GM19239 (cell line): ENCODE measurements at places on chromosomes 5 and 9.

- DNase-seq, result no peak
These were observed 106.2 kb downstream of the ADAMTSL1 start for GRCh38 chr9:18580151-18580550.

DNA sequence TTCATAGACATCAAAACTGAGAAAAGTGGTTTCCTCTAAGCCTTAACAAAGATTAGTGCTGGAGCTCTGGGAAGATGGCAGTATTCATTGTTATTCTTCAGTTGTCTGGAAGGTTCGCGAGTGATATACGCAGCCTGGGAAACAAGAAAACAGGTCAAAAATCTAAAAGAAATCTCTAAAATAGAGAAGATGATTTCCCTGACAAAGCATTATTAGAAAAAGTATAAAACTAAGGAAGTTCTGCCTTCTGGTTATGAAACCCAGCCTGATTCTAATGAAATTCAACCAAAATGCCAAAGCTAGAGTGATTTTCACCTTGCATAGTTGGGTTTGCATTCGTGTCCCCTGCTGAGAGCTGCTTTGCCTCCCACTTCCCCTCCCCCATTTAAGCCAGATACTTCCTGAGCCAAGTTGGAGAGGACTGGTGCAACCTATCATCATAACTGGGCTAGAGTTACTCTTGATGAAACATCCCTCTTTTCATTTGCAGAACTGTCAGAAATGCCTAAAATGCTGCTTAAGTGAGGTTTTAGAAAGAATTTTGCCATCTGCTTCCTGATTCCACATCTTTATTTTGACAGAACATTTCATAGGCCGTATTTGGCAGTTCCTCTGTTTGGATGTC is 48.4 kb downstream of the NDFIP1 start:
- DNase-seq, result no peak

DNA sequence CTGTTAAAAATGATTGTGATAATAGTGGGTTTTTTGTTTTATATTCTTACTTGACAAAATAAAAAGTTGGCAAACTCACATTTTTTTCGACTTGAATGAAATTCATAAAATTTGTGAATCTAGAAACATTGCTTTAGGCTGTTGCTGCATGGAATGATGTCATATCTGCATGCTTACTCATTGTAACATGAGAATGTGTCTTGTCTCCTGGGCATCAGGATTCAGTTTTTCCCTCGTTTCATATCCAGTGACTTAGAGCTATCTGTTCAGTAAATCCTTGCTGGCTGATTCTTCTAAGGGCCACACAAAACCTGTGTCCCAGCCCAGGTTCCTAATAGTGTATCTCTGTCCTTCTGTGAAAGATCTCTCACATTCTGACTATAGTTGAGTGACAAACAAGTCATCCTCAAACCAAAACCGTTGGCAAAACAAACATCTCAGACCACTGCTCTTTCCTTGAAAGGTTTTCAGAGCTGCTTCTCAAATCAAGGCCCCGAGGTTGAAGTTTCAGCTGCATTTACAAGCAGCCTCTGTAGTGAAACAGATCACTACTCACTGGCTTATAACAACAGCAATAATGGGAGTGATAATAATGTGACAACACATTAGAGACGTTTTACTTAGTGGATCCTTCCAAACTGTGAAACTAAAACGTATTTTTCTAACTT is 95.0 kb downstream of the NPR3 start:
- DNase-seq, result no peak

- DNase-seq, result no peak
These were observed 38.9 kb downstream of the PRRC2B start for GRCh38 chr9:131432597-131433301.

DNA sequence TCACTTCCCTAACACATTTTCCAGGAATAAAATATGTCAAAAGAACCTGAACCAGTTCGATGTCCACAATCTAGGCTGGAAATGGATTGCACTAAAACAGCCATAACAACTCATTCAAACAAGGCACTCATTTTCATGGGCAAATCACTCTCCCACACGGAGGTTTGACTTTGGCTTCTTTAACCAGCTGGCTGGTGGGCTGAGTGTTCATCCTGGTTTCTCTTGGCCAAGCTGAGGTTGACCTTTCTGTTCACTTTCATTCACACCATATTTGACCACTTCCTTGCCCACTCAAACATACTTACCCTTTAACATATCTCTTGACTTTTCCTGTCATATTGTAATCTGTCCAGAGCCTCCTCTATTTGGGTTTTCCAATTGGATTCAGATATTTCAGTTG is 5.4 kb downstream of the IL7R start:
- DNase-seq, result no peak

DNA sequence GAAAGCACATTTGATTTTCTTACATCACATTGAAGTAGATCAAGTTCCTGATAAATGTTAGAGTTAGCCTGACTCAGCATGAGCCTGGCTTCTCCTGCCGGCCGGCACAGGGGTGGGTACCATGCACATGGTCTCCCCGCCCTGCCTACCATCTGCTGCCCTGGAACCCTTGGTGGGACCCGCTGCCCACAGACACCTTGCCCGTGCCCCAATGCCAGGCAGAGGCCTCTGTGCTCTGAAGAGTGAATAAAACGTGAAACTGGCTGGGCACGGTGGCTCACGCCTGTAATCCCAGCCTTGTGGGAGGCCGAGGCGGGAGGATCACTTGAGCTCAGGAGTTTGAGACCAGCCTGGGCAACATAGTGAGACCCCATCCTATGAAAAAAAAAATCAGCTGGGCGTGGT is 17.3 kb downstream of the EXD3 start:
- DNase-seq, result no peak

DNA sequence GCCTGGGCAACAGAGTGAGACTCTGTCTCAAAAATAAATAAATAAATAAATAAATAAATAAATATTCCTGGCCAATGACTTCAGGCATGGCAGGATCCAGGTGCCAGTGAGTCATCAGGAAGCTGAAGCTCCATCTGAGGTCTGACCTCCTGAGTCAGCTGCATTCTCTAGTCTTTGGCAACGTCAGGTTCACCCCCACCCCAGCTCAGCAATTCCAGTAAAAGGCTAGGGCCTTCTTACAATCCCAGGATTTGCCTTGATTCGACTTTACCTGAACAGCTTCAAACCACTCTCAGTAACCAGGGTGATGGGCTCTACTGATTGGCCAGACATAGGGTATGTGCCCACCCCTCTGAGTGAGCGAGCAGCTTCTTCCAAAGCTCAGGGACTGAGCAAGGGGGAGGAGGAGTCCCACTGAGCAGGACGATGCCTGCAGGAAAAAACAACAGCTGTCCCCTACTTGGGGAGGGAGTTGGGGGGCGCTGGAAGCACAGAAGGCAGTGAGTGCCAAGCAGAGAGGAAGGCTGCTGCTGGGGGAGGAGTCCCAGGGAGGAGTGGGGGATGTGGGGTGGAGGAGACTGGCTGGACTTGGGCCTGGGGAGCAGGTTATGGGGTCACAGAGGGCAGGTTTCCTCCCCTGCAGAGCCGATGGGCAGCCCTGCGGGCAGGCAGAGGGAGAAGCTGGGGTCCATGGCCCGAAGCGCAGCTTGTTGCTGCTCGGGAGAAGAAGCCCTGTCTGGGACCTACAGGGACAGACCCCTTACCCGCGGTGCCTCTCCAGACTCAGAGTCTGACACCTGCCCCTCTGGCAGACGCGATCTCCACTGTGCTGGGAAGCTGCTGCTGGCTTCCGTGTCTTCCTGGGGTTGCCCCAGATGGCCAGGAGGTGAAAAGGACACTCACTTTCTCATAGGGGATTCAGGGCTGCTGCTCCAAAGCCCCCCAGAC is 25.9 kb upstream of the UNC5A start:
- no peak for DNase-seq

DNA sequence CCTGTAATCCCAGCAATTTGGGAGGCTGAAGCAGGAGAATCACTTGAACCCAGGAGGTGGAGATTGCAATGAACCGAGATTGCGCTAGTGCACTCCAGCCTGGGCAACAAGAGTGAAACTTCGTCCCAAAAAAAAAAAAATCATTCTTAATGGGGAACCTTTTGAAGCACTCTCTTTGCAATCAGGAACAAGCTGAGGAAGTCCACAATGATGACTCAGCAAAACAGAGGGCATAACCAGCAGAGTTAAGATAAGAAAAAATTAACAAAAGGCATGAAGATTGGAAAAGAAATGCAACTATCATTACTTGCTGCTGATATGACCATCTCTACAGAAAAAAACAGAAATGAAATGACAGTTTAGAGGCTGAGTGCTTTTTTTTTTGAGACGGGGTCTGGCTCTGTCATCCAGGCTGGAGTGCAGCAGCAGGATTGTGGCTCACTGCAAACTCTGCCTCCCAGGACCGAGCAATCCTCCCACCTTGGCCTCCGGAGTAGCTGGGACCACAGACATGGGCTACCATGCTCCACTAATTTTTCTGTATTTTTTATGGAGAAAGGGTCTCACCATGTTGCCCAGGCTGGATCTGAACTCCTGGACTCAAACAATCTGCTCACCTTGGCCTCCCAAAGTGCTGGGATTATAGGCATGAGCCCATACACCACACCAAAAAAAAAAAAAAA is 88.0 kb downstream of the FNBP1 start:
- DNase-seq, result no peak

GRCh38 chr9:134570711-134571325 is 70.8 kb upstream of the COL5A1 start:
- no peak for DNase-seq

GRCh38 chr9:133569891-133570690 is 35.6 kb downstream of the ADAMTSL2 start:
- DNase-seq, result no peak

- DNase-seq, result no peak
These were observed 90.3 kb downstream of the MACROH2A1 start for GRCh38 chr5:135308752-135309151.

DNA sequence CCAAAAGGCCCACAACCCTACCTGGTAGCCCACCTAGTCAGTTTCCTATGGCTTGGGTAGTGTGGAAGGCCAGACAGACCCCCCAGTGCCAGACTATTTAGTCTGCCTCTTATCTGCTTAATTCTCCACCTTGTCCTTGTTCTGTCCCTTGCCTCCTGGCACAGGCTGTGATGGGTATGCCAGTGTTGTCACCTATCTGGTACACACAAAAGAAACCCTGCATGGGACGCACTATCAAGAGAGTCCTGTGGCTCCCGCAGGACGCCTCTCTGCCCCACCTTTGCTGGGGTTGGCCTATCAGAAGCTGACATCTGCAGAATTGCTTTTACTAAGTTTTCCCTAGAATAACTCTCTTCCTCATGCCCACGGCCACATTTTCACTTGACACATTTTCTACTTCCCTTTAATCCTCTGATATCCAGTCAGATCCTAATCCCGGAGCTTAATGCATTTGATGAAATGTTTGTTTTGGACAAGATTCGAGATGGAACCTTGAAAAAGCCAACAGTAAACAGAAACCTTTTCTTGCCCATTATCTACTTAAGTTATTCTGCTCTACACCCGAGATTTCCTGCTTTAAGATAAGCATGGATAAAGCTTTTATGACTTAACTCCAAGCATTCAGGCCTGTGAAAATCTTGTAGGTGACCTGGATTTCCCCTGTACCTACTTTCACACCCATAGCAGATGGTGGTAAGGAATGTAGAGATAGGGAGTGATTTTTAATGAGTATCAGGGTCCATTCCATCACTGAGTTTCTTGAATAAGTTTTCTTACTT is 468.5 kb downstream of the ZNF608 start:
- no peak for DNase-seq

- no peak for DNase-seq
These were observed 63.9 kb downstream of the TTC39B start for GRCh38 chr9:15243081-15243480.

- DNase-seq, result no peak
These were observed 27.0 kb upstream of the CDKN2AIPNL start for GRCh38 chr5:134438721-134439123.

DNA sequence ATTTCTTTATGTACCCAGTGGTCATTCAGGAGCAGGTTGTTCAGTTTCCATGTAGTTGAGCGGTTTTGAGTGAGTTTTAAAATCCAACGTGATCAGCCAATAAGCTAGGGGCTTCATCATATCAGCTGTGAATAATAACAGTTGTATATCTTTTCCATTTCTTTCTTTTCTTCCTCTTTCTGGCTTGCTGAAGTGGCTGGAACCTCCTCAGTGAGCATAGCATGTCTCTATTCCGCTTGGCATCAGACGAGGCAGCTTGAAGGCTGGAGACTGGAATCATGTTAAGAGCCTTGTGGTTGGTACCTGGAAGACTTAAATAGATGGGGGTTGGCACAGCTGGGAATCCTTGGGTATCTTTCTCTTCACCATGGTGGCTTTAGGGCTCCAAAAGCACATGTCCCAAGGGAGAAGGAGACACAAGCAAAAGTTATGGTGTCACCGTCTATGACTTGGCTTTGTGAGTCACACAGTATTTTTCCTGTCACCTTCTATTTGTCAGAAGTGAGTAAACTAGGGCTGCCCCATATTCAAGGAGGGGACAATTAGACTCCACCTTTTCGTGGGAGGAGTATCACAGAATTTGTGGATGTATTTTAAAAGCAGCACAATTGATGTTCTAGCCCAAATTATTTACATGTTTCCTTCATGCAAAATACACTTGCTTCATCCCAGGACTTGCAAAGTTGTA is 38.0 kb upstream of the RETREG1 start:
- no peak for DNase-seq

DNA sequence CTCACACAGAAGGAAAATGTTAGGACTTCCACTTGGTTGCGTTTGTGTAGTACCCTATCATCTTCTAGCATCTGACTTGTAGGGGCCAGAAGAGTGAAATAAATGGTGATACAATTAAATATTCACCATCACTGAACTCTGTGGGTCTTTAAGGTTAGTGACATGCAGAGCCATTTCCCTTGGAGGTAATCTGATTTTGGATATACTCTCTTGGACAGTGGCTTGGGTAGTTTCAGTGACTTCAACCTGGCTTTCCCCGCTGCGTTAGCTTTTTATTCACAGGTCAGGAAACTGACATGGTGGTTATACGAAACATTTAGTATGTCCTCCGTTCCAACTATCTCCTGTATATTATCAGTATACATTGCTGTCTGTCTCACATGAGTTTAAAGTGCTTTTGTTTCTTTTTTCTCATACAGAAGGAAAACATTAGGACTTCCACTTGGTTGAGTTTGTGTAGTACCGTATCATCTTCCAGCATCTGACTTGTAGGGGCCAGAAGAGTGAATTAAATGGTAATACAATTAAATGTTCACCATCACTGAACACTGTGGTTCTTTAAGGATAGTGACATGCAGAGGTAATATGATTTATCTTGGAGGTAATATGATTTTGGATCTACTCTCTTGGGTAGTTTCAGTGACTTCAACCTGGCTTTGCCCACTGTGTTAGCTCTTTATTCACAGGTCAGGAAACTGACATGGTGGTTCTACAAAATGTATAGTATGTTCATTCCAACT is 883.6 kb downstream of the TAF11L14 start:
- DNase-seq, result no peak
